ENCODE measurements at places on chromosomes 16 and 17.

- no peak for DNase-seq
These were observed 15.0 kb downstream of the B9D1 start for GRCh38 chr17:19347323-19348080.

DNA sequence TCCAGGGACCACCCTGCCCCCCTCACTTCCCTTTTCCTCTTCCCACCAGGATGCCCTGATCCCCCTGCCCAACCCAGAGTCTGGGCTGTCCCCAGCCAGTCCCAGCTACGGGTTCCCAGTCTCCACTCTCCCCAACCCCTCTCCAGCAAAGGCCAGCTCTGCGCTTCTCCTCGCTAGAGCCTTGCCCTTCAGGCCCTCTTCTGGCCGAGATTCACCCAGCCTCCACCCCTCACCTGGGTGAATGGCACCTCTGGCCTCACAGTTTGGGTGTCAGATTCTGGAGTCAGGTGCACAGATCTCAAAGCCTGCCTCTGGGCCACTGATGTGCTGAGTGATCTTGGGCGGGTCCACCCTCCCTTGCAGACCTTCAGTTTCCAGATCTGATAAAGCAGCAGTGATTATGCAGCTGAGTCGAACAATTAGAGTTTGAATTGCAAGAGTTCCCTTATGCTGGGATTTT is 185.6 kb upstream of the TNRC6C start:
- DNase-seq, result no peak

- no peak for DNase-seq
These were observed 55.6 kb upstream of the CIBAR2 start for GRCh38 chr16:85167589-85168537.

GRCh38 chr17:68197997-68198930 is 49.6 kb upstream of the AMZ2 start:
- DNase-seq, result peak; percentile 21

GRCh38 chr16:84724606-84725309 is 25.0 kb downstream of the USP10 start:
- no peak for DNase-seq

DNA sequence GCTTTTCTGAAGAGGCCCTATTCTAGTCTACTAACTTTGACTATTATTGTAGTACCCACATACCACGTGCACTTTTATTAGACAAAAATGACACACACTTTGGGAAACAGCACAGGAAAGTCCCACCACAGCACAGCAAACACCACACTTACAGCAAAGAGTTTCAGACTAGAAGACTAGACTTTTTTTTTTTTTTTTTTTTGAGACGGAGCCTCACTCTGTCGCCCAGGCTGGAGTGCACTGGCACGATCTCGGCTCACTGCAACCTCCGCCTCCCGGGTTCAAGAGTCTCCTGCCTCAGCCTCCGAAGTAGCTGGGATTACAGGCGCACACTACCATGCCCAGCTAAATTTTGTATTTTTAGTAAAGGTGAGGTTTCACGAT is 20.1 kb downstream of the YWHAE start:
- DNase-seq, result no peak

- DNase-seq, result no peak
These were observed 435.5 kb downstream of the MAF start for GRCh38 chr16:79165079-79165478.

GRCh38 chr17:81845361-81845760 is 10.5 kb upstream of the PPP1R27 start:
- DNase-seq, result no peak

GRCh38 chr17:32916134-32916533 is 11.8 kb upstream of the TMEM98 start:
- DNase-seq, result no peak

GRCh38 chr16:7338826-7339225 is 6.2 kb downstream of the RBFOX1 start:
- DNase-seq, result no peak

- no peak for DNase-seq
These were observed 93.9 kb downstream of the YPEL2 start for GRCh38 chr17:59425085-59425931.

GRCh38 chr16:66211651-66212050 is 154.8 kb upstream of the CDH5 start:
- no peak for DNase-seq

GRCh38 chr17:81518785-81519283 is 6.2 kb upstream of the ACTG1 start:
- peak; percentile 35 for DNase-seq

GRCh38 chr17:43337684-43338428 is 60.9 kb upstream of the ARL4D start:
- no peak for DNase-seq

DNA sequence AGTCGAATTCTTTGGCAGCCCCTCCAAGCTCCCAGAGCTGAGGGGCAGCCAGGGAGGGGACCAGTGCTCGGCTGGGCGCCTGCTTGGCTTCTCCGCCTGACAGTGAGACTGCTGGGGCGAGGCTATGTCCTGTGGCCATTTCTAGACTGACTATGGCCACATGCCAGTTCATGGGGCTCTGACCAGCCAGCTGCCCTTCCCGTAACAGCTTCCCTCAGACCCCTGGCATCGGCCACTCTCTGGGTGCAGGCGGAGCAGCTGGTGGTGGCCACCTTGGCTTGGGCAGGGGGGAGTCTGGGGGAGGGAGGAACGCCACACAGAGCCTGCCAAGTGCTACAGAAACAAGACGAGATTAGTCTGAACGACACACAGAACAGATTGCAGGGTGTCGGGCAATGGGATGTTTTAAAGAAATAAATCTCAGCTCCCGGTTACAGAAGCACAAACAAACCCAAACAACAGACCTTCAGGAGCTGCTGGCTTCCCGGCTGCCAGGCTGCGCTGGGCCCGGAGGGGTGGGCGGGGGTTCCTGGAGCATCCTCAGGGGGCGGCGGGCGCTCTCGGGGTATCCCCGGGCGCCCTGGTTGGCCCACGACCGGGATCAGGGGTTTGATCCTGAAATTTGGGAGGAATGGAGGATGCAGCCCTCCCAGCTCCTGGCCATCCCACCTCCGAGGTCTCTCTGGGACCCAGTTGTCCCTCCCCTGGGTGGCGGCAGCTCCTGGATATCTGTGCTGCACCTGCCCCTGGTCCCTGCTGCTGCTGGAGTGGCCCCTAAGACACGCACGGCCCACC is 34.5 kb downstream of the TBC1D16 start:
- no peak for DNase-seq

- no peak for DNase-seq
These were observed 22.1 kb downstream of the MAP1LC3B start for GRCh38 chr16:87414251-87414680.

GRCh38 chr16:6229186-6229585 is 1103.5 kb upstream of the RBFOX1 start:
- DNase-seq, result no peak

DNA sequence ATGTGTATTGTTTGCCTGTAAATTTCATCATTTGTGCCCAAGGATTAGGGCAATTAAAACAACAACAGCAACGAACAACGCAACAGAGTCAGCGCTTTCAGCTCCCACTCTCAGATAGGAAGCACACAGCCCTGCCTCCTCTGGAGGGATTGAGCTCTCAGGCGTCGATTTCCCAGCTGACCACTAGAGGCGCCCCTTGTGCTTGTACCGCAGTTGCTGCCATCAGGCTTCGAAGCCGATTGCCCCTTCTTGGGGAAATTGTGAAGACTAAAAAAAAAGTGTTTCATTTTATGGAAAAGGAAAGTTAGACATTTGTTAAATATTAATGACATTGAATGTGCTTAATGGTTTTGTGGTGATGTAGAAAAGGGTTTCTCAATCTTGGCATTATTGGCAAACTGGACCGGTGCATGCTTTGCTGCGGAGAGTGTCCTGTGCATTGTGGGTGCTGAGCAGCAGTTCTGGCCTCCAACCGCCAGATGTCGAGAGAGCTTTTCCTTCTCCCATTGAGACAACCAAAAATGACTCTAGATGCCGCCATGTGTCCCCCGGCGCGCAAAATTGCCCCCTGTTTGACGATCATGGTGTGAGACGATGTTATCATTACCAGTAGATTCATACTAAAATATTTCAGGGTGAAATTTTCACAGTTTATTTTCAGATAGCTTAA is 650.4 kb upstream of the RBFOX1 start:
- DNase-seq, result no peak

- peak; percentile 68 for DNase-seq
These were observed 32.0 kb downstream of the KDM8 start for GRCh38 chr16:27235055-27235937.

- DNase-seq, result no peak
These were observed 199.0 kb downstream of the ENGASE start for GRCh38 chr17:79273660-79274059.

- no peak for DNase-seq
These were observed 59.8 kb upstream of the FBXO47 start for GRCh38 chr17:39026980-39027451.

DNA sequence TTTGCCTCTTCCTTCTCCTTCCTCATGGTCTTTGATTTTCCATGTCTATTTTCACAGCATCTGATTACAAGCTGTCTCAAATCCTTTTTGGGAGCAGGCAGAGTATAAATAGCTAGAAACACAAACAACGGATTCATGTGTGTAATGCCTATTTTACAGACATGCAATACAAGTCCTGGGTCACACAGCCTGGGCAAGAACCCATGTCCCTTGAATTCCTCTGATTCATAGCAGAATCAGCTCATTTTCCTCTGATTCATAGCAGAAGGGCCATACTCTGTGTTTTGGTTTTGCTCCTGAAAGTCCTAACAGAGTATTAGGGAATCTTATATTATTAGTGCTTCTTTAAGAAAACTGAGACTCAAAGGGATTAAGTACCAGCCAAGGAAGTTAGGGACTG is 71.3 kb downstream of the IRX5 start:
- peak; percentile 52 for DNase-seq

GRCh38 chr16:57147381-57148221 is 38.2 kb downstream of the PSME3IP1 start:
- peak; percentile 58 for DNase-seq

GRCh38 chr17:57235124-57235523 is 21.2 kb upstream of the MSI2 start:
- DNase-seq, result no peak

DNA sequence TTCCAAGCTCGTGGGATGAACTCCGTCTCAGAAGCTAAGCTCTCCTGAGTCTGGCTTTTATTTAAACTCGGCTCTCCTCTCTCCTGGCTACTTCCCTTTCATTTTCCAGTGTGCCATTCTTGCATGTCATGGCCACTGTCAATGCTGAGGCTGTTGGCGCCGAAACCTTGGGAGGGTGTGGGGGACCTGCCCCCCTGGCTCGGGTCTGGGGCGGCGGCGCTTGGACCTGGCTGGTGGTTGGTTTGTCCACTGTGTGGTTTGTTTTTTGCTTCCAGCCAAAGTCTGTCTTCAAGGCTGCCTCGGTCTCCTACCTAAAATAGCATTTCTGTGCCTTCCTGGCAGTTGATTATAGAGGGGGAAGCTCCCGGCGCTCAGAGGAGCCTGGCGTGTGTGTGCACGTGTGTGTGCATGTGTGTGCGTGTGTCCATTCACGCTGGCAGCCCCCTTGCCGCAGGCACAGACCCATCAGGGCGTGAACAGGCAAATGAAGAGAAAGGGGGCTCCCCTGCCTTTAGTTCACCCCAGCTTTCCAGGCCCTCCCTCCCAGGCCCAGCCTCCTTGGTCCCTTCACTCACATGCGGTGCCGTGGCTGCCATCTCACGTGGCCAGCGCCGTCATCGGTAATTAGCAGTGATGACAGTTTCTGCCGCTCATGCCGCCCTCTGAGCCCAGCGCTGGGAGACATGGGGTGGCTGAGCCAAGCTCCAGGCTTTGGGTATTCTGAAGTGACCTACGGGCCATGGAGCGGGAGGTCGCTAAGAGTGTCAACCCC is 179.9 kb downstream of the SEC14L1 start:
- no peak for DNase-seq

Measured in bronchial epithelial cell (primary cell).